ENCODE measurements at places on chromosomes 4 and X.

- no peak for DNase-seq
Measured at GRCh38 chr4:146098397-146098796, 77.1 kb upstream of the LSM6 start.

- DNase-seq, result peak; percentile 34
Measured at GRCh38 chr4:16289897-16290554, 63.8 kb upstream of the TAPT1 start.

- DNase-seq, result no peak
Measured at GRCh38 chrX:108735679-108736508, 469 bp downstream of the IRS4 start.

GRCh38 chrX:111098874-111099273, 2.9 kb downstream of the PAK3 start:
- peak; percentile 67 for DNase-seq

DNA sequence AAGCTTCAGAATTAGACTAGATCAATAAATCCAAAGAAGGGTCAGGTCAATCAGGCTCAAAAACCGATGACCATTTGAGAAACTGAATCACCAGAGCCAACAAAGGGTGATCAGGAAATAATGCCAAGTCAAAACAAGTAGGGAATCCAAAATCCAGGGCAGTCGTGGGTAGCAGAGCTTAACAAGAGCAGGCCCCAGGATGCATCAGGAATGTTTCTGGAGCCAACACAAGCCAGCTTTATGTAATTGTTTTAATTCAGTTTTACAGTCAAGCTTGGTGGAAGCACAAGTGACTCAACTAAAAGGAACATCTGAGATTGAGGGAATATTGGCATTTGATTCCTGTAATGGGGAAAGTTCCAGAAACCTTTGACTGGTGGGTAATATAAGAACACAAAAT, 237.9 kb upstream of the EDA2R start:
- no peak for DNase-seq

DNA sequence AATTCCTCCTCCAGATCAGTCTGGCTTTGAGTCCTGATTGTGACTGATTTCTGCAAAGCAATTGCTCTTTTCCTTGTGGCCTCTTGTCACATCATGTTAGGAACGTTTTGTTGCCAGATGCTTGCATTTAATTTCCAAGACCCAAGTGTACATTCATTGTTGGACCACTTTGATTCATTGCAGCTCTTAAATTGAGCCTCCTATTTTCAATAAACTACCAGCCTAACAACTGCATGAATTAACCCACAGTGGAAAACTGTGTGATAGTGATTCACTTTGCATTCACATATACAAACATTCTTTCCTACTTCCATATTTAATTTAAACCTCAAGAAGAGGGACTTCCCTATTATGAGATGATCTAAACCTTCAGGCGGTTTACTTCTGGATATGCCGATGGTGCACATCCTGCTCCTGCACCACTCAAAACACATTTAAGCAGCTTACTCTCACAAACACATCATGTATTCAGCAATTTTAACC, 118.4 kb downstream of the AFF1 start:
- no peak for DNase-seq

- DNase-seq, result no peak
Measured at GRCh38 chr4:124060261-124060918, 652.1 kb downstream of the ANKRD50 start.

- DNase-seq, result no peak
Measured at GRCh38 chrX:42189576-42189975, 266.2 kb upstream of the CASK start.

- DNase-seq, result no peak
Measured at GRCh38 chr4:47451657-47452056, 11.8 kb downstream of the COMMD8 start.

- DNase-seq, result no peak
Measured at GRCh38 chrX:10474510-10474909, 145.9 kb downstream of the MID1 start.

DNA sequence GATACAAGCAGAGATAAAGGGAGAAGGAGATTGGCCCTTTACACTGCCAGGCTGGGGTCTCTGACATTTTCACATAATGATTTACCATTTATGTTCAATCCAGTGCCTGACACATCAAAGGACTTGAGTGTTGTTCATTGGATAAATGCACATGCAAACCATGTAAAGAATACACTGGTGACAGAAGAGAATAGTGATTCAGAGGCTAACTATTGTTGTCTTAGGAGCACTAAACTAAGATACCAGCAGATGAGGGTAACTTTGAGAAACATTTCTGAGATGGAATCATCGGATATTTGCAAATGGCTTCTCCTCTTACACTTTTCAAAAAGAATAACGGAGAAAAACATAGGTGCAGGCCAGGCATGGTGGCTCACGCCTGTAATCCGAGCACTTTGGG, 67.3 kb upstream of the HHIP start:
- DNase-seq, result no peak

GRCh38 chrX:143894938-143895337, 11.1 kb downstream of the UBE2NL start:
- no peak for DNase-seq

DNA sequence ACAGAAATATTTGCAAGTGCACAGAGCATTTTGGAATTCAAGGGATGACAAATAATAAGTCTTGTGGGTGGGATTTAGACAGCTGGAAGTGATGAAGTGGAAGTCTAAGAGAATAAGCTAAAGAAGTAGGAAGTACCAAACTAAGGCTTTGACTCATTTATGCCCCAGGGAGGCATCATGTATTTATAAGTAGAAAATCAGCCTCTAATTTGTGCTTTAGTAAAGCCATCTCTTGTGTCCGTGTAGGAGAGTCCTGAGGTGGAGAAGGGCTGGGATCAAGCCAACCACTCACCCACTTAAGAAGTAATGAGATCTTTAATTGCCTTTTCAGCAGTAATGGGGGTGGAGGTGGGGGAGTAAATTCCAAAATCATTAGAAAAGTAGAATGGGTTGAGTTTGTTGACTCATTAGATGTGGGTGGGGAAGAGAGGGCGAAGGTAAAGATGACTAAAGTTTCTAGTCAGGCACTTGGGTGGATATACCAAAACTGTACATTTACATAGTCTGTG, 356.7 kb downstream of the STIM2 start:
- DNase-seq, result no peak

GRCh38 chr4:71262161-71262560, 76.7 kb upstream of the SLC4A4 start:
- DNase-seq, result no peak

All from CD4-positive, alpha-beta T cell treated with Interleukin-4 for 4 hours (primary cell).